ENCODE measurements at places on chromosomes 1 and 21. TPM values are rescaled to one million over a fixed set of nuclear protein-coding genes. Genes with fewer than 3 reads are reported as not detected.

DNA sequence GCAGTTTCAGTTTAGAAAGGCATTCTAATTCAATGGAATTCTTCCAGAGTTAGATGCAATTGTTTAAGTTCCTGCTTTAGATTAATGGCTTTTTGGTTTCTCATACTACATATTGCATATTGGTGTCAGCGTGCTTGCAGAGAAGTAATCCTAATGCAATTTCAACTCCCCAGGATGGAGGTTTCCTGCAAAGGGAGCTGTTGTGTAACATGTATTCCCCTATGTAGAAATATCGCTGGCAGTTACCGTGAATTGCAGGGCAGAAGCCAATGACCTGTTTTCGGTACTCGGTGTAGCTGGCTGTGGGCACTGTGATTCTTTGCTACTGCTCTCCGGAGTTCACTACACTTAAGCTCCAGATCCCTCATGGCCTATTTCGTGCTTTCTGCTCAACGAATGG is 256.1 kb upstream of the PTBP2 start:
- peak; percentile 65 for DNase-seq
- no peaks in the 10 kb centered on the region for H3K36me3 ChIP-seq
- H3K27me3 ChIP-seq: no peaks in the 10 kb centered on the region
- H3K4me3 ChIP-seq: no peak overlapping the region
- H3K4me1 ChIP-seq: no peaks in the 10 kb centered on the region

- H3K27me3 ChIP-seq: no peaks in the 10 kb centered on the region
- no peaks in the 10 kb centered on the region for H3K36me3 ChIP-seq
- no peak for DNase-seq
- H3K4me3 ChIP-seq: no peak overlapping the region
These were observed 1.7 kb upstream of the ATP1A4 start for GRCh38 chr1:160149716-160150115.

- H3K4me3 ChIP-seq: no peak overlapping the region
- peaks cover 18% of the 10 kb centered on the region for H3K4me1 ChIP-seq
- H3K27ac ChIP-seq: peak overlapping the region; percentile 46
- no peak for DNase-seq
- no peaks in the 10 kb centered on the region for H3K36me3 ChIP-seq
- H3K27me3 ChIP-seq: no peaks in the 10 kb centered on the region
These were observed 18.4 kb downstream of the HIPK1 start for GRCh38 chr1:113947388-113948107.

GRCh38 chr1:244456586-244456985 is 4.5 kb upstream of the CATSPERE start:
- no peak overlapping the region for H3K4me3 ChIP-seq
- no peaks in the 10 kb centered on the region for H3K27me3 ChIP-seq
- H3K36me3 ChIP-seq: no peaks in the 10 kb centered on the region
- DNase-seq: no peak
- H3K4me1 ChIP-seq: peaks cover 11% of the 10 kb centered on the region

Gene SHE
- total RNA-seq: 5.0 TPM

Gene E2F2
- total RNA-seq: not detected

Gene DAB1
- 0.22 TPM for total RNA-seq

Gene CELF3
- total RNA-seq: not detected
